ENCODE measurements at places on chromosomes 6 and 20.
A peak's percentile ranks its signal among the peaks of the same experiment; 100 is the strongest.

- no peak for DNase-seq
Observed at GRCh38 chr20:56875803-56876202, 246.7 kb downstream of the TFAP2C start.

DNA sequence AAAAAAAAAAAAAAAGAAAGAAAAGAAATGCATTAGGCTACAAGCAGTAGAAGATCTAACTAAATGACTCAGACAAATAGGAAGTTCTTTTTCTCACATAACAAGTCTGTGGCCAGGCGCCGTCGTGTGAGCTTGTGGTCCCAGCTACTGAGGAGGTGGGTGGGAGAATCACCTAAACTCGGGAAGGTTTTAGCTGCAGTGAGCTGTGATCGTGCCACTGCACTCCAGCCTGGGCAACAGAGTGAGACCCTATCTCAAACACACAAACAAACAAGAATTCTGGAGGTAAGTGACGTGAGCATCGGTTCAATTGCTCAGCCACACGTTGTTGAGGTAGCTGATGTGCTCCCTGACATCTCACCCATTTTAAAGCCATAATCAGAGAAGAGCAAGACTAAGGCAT is 37.9 kb upstream of the SLC23A2 start:
- DNase-seq: no peak

DNA sequence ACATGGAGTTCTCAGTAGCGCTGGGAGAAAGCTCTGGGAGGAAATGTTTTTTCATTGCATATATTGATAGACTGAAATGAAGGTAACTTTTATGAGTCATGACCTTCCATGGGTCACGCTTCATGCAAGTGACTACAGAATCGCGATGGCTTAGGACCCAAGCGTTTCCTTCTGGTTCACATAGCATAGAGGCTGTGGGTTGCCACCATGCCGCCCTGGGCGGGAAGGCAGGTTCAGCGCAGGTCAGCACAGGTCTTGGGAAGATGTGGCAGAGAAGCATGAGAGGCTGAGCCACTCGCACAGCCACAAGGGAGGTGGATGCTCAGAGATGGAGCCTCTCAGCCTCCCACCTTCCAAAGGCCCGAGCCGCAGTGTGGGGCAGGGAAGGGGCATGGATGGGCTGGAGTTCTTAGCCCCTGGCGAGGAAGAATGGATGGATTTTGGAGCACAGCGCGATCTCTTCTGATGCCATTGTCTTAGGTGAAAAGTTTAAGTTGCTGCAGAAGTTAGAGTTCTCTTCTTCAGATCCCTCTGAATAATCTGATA is 219.5 kb downstream of the SMOC2 start:
- DNase-seq: no peak

GRCh38 chr6:123380257-123380656 is 256.5 kb downstream of the TRDN start:
- no peak for DNase-seq

GRCh38 chr20:37228082-37228481 is 33.5 kb downstream of the GHRH start:
- DNase-seq: no peak

GRCh38 chr6:159701413-159701999 is 8.5 kb upstream of the SOD2 start:
- peak; percentile 76 for DNase-seq

- no peak for DNase-seq
Observed at GRCh38 chr6:23184351-23184750, 615.0 kb downstream of the HDGFL1 start.

GRCh38 chr6:135300576-135300975 is 119.5 kb downstream of the MYB start:
- DNase-seq: no peak

DNA sequence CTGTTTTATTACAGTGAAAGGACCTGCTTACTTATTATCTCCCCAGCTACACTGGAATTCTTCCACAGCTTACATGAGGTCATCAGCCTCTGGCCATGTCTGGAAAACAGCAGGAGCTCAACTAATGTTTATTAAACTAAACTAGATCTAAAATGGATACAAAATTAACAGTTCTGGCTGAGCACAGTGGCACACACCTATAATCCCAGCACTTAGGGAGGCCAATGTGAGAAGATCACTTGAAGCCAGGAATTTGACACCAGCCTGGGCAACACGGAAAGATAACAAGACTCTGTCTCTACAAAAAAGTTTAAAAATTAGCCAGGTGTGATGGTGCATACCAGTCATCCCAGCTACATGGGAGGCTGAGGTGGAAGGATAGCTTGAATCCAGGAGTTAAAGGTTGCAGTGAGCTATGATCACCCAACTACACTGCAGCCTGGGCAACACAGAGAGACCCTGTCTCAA is 220.8 kb upstream of the MARCKS start:
- DNase-seq: no peak

- no peak for DNase-seq
Observed at GRCh38 chr6:37794825-37795224, 24.7 kb upstream of the ZFAND3 start.

GRCh38 chr6:47323321-47323720 is 13.6 kb upstream of the TNFRSF21 start:
- DNase-seq: no peak

DNA sequence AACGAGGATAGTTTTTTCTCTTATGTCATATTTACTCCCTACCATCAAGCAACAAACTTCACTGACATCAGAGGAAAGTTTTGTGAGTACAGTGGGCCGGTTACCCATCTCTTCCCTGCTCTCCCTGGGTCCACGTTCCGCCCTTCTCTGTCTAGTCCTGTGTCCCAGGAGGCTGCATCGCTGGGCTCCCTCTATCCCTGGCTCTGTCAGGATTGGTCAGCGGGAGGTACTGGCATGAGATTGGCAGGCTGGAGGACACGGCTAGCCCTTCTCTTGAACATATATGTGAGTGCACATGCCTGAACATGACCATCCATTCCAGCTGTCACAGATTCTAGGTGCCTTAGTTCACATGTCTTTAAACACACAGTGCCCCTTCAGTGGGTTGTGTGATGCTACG is 30.3 kb upstream of the TMEM181 start:
- no peak for DNase-seq

GRCh38 chr6:16688436-16688835 is 72.8 kb downstream of the ATXN1 start:
- DNase-seq: no peak

- no peak for DNase-seq
Observed at GRCh38 chr6:93604951-93605350, 185.6 kb upstream of the EPHA7 start.

DNA sequence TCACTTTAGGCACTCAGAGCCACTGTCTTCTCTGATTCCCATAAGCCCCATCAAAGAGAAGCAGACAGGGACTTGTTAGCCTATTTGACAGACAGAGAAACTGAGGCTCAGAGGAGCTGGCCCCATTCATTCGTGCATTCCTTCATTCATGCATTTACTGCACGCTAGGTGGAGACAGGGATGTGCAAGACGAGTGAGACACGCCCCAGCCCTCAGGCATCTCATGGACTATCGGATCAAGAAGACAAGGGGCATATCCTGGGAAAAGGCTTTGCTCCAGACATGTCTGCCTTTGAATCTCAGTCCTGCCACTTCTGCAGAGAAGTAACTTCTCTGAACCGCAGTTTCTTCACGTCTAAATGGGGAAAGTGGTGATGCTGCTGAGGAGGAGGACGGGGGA is 54.1 kb downstream of the BPIFB1 start:
- DNase-seq: peak; percentile 35

GRCh38 chr20:25316506-25317190 is 68.8 kb downstream of the PYGB start:
- DNase-seq: no peak

DNA sequence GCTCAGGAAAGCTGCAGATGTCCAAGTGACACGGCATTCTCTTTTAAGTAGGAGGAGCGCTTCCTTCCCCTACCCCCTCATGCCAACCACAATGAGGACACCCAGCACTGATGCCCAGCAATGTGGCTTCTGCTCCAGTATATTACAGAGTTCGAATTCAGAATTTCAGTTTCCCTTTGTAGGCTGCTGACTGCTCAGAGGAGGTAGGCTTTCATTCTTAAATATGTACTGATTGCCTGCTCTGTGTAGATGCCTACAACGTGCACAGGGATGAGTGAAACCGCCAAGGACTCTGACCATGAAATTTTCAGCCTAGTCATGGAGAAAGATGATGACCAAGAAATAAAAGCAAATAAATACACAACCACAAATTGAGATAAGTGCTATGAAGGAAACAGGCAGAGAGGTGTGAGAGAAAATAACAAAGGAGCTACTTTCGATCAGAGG is 50.9 kb upstream of the TNFAIP3 start:
- DNase-seq: no peak

GRCh38 chr20:50152394-50153152 is 950 bp downstream of the PEDS1 start:
- DNase-seq: peak; percentile 78

GRCh38 chr6:161830866-161831616 is 557.2 kb upstream of the AGPAT4 start:
- DNase-seq: no peak

GRCh38 chr6:129619579-129620233 is 90.3 kb downstream of the ARHGAP18 start:
- no peak for DNase-seq

DNA sequence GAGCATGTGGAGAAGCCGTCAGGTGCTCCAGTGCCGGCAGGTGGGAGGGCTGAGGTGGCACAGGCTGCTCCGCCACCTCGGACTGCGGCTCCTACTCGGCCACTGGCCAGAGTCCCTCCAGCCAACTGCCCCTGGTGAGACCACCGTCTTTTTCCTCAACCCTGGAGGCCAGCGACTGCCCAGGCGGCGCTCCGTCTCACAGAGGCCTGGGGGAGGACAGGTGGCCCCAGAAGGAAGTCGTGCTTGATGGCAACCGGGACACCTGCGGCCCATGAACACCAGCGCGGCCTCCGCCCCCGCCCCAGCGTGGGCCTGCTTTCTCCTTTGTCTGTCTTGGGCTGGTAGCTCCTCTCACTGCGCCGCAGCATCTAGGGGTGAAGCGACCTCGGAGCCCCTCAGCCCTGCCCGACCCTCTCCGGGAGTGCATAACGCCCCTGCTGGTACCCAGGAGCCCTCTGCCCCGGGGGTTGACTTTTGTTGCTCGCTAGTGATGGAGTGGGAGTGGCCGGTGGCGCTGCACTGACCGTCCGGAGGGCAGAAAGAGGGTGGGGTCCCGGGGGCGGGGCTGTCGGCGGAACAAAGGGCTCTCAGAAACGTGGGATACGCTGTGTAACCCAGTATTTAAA is 706 bp upstream of the TUBB2B start:
- DNase-seq: no peak

- no peak for DNase-seq
Observed at GRCh38 chr6:108432792-108433191, 127.9 kb upstream of the FOXO3 start.

DNA sequence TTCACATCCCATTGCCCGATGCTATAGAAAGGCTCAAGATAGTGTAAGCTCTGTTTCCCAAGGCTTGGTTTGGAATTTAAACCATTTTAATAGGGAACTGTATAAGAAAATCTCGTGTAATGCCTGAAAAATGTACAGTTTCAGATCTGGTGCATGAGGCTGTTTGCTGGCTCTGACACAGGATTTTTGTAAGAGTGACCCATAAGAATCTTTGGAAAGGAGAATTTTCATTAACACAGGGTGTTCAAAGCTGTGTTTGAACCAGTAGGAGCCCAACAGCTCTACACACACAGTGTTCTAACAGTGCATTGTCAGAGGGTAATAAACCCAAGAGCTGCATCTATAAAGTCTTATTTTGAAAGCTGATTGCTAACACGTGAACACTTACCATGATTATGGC is 293.5 kb downstream of the PRL start:
- no peak for DNase-seq

DNA sequence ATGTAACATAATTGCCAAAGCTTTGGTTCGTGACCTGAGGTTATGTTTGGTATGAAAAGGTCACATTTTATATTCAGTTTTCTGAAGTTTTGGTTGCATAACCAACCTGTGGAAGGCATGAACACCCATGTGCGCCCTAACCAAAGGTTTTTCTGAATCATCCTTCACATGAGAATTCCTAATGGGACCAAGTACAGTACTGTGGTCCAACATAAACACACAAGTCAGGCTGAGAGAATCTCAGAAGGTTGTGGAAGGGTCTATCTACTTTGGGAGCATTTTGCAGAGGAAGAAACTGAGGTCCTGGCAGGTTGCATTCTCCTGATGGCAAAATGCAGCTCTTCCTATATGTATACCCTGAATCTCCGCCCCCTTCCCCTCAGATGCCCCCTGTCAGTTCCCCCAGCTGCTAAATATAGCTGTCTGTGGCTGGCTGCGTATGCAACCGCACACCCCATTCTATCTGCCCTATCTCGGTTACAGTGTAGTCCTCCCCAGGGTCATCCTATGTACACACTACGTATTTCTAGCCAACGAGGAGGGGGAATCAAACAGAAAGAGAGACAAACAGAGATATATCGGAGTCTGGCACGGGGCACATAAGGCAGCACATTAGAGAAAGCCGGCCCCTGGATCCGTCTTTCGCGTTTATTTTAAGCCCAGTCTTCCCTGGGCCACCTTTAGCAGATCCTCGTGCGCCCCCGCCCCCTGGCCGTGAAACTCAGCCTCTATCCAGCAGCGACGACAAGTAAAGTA is 547 bp upstream of the ESR1 start:
- no peak for DNase-seq

- DNase-seq: no peak
Observed at GRCh38 chr20:46317685-46318177, 9.4 kb upstream of the CDH22 start.

- DNase-seq: peak; percentile 12
Observed at GRCh38 chr6:87483929-87484328, 11.2 kb downstream of the SLC35A1 start.

DNA sequence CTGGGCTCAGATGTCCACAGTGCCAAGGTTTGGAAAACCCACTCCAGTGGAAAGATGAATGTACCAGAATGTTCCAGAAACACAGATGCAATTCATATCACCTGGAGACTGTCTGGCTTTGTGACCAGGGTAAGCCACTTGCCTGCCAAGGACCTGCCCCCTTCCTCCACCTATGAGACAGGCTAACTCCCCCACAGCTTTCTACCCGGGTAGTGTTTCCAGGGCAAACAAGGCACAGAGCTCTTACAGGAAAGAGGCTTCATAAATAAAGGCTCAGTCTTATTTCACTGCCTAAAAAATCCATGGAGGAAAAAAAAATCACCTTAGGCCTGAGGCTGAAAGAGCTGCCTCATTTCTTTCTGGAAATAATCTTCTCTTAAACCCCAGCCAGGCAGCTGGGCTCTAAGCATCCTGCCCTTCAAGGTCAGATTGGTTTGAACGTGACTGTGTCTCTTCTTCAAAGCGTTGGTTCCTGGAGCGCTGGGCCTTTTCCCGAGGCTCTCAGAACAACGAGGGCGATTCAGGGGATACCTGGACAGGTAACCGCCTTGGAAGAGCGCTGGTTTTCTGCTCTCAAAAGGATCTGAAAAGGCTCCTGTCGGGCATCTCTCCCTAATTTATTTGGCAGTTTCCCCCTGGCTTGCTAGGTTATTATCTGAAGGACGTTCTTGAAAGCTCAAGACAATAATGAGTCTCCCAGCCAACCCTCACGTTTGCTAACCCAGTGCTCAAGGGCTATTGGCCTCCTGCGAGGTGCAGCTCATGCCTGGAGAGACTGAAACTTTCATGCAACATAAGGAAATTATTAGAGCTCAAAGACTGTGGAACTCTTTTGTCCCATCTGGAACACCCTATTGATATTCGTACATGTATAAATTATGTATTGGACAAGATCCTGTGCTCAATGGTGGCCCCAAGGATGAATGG is 199.2 kb upstream of the PMEPA1 start:
- DNase-seq: no peak

Data from RWPE1 (cell line).